Type B pancreatic cell (in vitro differentiated cells): ENCODE measurements at places on chromosomes 5 and 9. TPM values are rescaled to one million over a fixed set of nuclear protein-coding genes. Genes with fewer than 3 reads are reported as not detected.

The PCDHA10 gene
- total RNA-seq, result 9.9 and 20.3 TPM in 2 replicates

The NMUR2 gene
- 0.33 and 0.80 TPM in 2 replicates for total RNA-seq

The BNIP1 gene
- 7.8 and 9.0 TPM in 2 replicates for total RNA-seq

- DNase-seq, result no peak
Observed at GRCh38 chr5:122864842-122865241, 19.4 kb downstream of the SNX24 start.

- no peak for DNase-seq
Observed at GRCh38 chr9:26334706-26335105, 557.9 kb downstream of the CAAP1 start.
